Germinal center (tissue), 1 donor: ENCODE measurements at places on chromosomes 7 and 10.

DNA sequence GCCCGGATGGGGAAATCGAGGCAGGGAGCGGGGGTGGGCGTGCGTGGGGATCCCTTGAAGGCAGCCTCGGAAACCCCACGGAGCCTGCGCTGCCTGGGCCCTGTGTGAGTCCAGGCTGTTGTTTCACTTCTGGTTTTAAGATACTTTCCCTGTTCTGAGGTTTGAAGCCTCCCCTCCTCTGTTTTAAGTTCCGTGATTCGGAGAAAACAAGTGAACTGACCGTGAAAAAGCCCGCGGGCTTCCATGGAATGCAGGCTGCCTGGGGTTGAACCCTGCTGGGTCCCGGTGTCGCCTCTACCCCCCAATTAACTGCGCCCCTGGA, 401 bp downstream of the LRRC27 start:
- peak; percentile 86 for DNase-seq

DNA sequence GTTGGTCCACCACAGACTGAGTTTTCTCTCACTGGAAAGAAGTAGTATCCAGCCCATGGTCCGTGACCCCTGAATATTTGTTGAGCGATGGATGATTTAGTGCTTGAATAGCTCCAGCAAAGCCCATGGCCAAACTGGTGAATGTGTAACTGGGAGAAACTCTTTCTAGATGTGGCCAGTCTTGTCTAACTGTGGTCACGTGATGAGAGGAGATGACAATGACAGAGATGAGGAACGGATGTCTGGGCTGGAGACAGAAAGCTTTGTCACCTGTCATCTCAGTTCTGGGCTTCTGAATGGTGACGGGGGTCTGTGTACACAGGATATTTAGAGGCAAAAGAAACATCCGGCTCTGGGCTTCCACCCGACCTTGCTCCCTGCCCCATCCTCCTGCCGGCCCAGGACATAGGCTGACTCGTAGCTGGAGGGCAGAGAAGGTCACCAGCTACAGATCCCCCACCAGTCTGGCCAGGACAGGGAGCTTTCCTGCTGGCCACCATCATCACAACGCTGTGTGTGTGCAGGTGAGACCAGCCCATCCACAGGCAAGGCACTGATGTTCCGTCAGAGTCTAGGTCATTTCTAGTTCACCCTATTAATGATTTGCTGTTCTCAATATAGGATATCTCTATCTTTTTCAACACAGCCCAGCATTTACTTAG, 152.5 kb upstream of the TNS3 start:
- no peak for DNase-seq

- no peak for DNase-seq
These were observed 19.4 kb upstream of the CDC14C start for GRCh38 chr7:48904975-48905374.

DNA sequence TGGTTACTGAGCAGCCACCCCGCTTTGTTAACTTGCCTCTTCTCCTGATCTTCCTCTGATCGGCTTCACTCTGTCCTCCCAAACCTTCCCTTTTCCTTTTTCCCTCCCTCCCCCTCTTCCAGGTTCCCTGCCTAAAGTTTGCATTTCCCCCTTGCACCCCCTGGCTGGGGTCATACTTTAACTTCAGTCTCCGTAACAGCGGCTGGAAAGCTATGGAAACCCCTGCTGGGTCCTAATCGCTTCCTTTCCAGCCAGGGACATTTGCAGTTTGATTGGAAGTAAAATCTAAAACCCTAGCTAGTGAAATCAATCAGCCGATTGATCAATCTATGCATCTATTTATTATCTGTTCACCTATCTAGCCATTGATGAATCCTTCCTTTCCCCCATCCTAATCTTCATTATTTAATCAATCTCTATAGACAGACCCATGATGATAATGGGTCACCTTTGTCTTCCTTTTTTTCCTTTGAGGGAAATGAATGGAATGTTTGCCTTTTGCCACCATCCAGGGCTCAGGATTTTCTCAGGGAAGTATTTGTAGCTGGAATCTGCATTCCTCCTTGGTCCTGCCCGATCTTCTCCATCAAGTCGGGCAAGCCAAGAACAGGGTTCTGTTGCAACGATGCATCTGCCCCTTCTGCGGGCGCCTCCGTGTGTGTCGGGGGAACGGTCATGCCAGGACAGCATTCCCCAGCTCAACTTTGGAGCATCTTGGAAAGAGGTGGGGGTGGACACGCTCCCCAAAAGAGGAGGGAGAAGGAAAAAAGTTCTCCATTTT, 8.8 kb downstream of the GATA3 start:
- no peak for DNase-seq

DNA sequence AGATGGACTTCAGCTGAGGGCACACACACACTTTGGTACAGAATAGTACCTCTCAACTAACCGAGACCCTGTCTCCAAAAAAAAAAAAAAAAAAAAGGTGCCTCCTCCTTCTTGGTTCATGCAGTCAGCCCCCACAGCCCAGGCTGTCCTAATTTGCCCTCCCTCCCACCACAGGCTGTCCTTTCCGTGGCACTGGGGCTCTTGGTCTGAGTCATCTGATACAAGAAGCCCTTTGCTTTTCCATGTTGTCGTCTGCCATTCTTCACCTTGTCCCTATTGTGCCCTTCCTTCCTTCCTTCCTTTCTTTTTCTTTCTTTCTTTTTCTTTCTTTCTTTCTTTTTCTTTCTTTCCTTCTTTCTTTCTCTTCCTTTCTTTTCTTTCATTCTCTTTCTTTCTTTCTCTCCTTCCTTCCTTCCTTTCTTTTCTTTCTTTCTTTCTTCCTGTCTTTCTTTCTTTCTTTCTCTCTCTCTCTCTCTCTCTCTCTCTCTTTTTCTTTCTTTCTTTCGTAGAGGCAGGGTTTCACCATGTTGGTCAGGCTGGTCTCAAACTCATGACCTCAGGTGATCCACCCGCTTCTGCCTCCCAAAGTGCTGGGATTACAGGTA, 96.0 kb upstream of the IKZF1 start:
- DNase-seq = no peak

DNA sequence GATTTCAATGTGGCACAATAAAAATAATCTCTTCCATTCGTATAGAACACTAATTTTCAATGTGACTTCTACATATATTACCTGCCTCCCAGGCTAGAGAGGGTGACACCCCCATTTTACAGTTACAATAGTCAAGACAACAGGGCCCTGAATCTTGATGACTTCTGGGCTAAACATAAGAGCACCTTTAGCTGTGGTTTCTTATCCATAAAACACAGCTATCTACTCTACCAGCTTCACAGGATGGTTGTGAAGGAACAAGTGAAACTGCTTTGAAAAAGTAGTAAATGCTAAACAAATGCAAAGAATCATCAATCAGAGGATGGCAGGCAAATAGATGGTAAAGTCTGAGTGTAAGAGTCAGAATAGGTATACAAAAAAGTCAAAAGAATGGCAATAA, 3.6 kb upstream of the TLL2 start:
- no peak for DNase-seq

GRCh38 chr10:80122746-80123145, 9.8 kb upstream of the PLAC9 start:
- DNase-seq = no peak

DNA sequence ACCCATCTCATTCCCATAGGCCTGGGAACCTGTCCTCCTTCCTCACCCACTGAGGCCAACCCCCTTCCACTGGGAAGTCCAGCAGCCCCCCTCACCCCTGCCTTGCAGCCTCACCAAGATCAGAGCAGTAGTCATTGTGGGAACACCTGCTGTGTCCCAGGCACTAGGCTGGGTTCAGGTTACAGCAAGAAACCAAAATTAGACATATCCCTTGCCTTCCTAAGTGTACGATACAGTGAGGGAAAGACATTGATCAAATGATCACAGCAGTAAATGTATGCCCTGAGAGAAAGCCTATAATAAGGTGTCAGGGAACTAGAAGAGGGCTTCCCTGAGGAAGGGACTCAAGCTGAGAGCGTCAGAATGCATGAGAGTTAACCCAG, 17.0 kb upstream of the C10orf105 start:
- DNase-seq = no peak

DNA sequence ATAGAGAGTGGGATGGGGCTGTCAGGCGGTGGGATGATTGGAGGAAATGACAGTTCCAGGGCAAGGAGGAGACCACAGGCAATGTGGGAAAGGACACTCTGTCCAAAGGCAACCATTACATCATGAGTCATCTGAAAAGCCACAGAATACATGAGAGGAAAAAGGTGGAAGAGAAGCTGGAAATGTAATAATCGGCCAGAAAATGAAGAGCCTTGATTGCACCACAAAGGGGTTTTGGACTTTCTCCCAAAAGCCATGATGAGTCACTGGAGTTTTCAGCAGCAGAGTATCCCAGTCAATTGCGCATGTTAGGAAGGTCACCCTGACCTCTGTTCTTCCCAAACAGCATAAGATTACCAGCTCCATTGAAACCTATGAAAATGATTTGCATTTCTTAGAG, 222.0 kb downstream of the LHFPL3 start:
- no peak for DNase-seq

GRCh38 chr10:86711513-86712316, 43.4 kb downstream of the LDB3 start:
- DNase-seq = peak; percentile 82

DNA sequence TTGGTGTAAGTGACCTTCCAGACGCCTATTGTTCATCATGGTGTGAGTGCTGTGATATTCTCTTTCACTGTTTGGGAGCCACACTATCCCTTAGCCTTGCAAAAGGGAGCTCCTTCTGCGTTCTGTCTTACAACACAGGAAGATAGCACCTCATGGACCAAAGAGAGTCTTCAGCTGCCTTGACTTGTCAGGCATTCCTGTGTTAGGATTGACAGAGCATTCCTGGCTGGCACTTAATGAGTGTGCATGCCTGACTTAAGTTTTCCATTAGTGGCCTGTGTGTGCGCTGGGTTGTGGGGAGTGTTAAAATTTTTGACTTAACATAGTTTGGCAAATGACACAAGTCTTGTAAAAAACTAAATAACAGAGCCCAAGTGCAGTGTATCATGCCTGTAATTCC, 21.9 kb upstream of the MSRB2 start:
- DNase-seq = no peak

DNA sequence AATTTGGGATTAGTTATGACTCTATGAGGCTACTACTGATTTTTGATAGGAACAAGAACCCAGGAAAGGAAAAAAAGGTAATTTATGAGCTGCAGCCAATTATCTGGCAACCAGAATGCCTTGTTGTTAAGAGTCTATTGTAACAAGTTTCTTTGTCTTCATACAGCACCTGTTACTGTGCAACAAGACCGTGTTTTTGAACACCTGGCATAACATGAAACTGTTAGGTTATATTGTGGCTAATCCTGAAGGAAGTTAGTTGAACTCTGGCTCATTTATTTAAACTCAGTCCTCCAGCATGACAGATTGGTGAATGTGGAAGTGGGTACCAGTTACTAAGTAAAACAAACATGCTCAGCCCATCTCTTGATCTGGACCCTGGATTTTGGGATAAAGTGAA, 33.0 kb downstream of the RALA start:
- DNase-seq = no peak

- peak; percentile 14 for DNase-seq
These were observed 43.7 kb downstream of the ZNF273 start for GRCh38 chr7:64946772-64947171.

GRCh38 chr7:115363916-115364315, 442.0 kb downstream of the MDFIC start:
- DNase-seq = no peak

DNA sequence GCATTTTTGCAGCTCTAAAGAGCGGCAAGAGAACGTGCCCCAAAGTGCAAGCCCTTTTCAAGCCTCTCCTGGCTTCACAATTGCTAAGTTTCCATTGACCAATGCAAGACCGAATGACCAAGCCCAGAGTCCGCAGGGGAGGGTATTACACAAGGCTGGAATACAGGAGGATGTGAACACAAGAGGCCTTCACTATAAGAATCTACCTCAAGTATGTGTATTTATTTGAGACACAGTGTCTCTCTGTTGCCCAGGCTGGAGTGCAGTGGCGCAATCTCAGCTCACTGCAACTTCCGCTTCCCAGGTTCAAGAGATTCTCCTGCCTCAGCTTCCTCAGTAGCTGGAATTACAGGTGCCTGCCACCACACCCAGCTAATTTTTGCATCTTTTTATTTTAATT, 22.2 kb upstream of the TPST1 start:
- DNase-seq = no peak

- no peak for DNase-seq
These were observed 3.1 kb downstream of the STRA8 start for GRCh38 chr7:135236727-135237126.

DNA sequence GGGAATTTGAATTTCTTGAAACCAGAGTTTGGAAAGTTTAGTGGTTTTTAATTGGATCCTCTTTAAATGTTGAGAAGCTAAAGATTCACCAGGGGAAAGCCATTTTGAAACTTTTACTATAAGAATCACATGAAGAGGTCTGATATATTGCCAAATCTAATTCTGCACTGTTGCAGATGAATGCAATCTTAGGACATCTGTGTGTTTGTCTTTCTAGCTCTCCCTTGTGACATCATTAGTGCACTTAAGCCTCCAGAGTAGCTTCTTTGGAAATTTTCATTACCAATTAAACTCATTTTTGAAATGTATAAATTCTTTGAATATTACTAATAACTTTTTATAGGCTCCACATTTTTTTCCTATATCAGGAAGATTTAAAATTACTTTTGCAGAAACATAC, 160.2 kb downstream of the BICC1 start:
- DNase-seq = no peak

GRCh38 chr10:12476656-12477055, 127.3 kb downstream of the CAMK1D start:
- DNase-seq = no peak

- no peak for DNase-seq
These were observed 18.4 kb upstream of the STEAP2 start for GRCh38 chr7:90192876-90193750.
